ENCODE measurements at places on chromosomes 5 and 9.

DNA sequence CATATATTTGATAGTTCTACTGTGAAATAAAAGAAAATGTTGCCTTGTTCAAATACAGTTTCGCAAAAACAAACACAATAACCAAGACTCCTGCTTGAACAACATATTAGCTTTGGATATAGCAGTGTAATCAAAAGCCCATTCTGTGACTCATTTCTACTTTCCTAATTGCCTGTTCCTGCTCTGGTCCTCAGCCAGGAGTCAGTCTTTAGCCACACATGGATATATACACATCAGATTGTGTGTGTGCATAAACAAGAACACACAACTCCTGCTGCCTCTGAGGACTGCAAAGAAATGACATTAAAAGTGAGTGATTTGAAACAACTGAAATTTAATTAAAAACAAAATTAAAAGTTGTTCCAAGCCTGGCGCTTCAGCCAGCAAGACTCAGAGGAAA, 334.8 kb downstream of the TRIM32 start:
- H3K4me3 ChIP-seq, result no peak overlapping the region
- H3K4me1 ChIP-seq, result no peaks in the 10 kb centered on the region
- DNase-seq, result no peak

GRCh38 chr5:7391215-7391614, 4.7 kb upstream of the ADCY2 start:
- no peak overlapping the region for H3K27ac ChIP-seq
- H3K4me1 ChIP-seq, result no peaks in the 10 kb centered on the region
- no peaks in the 10 kb centered on the region for H3K36me3 ChIP-seq
- no peak overlapping the region for H3K4me3 ChIP-seq
- H3K27me3 ChIP-seq, result no peaks in the 10 kb centered on the region

GRCh38 chr5:1761453-1761755, 38.2 kb downstream of the MRPL36 start:
- no peak overlapping the region for H3K27ac ChIP-seq
- no peak for DNase-seq
- H3K4me3 ChIP-seq, result no peak overlapping the region

DNA sequence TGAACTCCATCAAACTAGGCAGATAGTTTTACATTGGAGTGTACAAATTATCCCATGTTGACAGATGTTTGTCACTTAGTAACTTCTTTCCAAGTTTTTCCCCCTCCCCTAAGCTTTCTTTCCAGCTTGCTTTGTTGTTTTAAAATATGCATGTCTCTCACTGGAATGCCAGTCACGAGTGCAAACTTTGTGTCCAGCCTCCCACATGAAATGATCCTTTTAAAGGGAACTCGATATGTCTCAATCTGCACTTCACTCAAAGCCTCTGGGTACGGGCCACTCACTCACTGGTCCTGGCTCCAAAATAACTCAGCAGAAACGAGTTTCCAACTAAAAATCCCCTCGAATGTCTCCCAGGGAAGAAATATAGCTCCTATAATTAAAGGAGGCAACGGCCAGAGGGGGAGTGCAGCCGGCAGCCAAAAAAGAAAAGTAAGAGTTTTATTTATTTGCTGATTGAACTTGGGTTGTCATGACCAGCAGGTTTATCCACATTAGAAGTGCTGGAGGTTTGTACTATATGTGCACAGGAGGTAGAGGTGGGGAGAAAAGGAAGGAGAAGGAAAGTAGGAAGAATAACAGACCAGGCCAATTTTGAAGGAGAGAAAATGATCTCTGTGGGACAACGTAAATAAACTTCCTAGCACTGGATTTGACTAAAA, 17.5 kb downstream of the NR2F1 start:
- H3K4me1 ChIP-seq, result peaks cover 20% of the 10 kb centered on the region
- H3K36me3 ChIP-seq, result no peaks in the 10 kb centered on the region
- H3K27me3 ChIP-seq, result no peaks in the 10 kb centered on the region
- no peak for DNase-seq
- no peak overlapping the region for H3K4me3 ChIP-seq

DNA sequence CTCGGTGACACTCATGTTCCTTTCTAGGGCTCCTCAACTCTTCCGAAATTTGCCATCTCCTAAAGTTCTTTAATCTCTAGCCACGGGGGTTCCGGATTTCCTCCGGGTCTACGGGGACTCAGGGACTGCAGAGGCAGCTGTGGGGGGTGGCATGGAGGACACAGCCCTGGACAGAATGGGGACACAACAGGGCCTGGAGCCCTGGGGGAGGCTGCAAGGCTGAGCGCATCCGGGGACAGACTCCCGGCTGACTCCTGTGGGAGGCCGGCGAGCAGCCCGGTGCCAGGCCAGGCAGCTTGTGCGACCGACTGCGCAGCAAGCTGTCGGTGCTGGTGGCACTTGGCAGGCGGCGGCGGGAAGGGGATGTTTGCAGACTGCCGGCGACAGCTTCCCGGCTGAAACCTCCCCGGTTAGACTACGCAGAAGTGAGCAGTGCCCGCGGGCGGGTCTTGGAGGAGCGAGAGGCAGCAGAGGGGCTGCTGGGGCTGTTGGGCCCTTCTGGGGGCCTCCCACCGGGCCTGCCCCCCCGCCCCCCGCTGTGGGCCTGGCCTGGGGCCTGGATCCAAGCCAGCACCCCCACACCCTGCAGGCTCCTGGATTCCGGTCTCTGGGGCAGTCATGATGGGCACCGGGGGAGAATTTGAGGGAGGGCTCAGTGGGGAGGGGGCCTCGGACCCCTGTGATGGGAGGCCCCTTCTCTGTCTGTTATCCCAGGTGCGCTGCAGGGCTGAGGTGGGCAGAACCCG, 28.7 kb upstream of the UBAC1 start:
- DNase-seq, result no peak
- H3K36me3 ChIP-seq, result no peaks in the 10 kb centered on the region
- H3K27ac ChIP-seq, result no peak overlapping the region
- H3K4me3 ChIP-seq, result peak overlapping the region; percentile 19

GRCh38 chr5:60492958-60493357, 207.0 kb downstream of the DEPDC1B start:
- no peaks in the 10 kb centered on the region for H3K27me3 ChIP-seq
- no peak for DNase-seq
- H3K36me3 ChIP-seq, result no peaks in the 10 kb centered on the region
- H3K27ac ChIP-seq, result no peak overlapping the region
- H3K4me1 ChIP-seq, result no peaks in the 10 kb centered on the region

GRCh38 chr9:135186248-135187164, 99.0 kb downstream of the OLFM1 start:
- no peaks in the 10 kb centered on the region for H3K36me3 ChIP-seq
- no peak for DNase-seq
- no peak overlapping the region for H3K27ac ChIP-seq
- H3K27me3 ChIP-seq, result peaks cover 7% of the 10 kb centered on the region

DNA sequence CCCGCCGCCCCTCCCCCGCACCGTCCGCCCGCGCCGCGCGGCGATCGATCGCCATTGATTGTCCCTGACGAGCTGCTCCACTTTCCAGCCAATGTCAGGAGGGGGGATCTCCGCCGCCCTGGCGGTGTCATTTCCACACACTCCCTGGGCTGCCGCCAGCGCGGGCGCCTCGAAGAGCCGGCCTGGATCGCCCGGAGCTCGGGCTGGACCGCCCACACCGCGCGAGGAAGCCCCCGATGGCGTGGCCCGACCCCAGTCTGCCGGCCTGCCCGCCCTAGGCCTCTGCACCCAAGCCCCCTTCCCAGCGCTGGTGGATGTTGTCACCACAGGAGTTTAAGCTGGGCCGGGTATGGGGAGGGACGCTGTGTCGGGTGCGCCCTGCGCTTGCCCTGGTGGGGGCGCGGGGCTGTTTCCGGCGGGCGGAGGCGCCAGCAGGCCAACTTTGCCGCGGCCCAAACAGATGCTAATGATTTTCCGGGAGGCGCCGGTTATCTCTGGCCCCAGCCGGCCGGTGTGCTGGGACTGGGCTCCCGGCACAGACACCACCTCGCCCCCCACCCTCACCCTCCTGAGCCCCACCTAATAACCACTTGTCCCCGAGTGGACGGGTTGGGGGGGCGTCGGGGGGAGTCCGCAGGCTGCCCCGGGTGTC, 10.6 kb upstream of the CXXC5 start:
- peaks cover 53% of the 10 kb centered on the region for H3K4me1 ChIP-seq
- no peak for DNase-seq
- peak overlapping the region; percentile 51 for H3K4me3 ChIP-seq
- peak overlapping the region; percentile 91 for H3K27ac ChIP-seq

DNA sequence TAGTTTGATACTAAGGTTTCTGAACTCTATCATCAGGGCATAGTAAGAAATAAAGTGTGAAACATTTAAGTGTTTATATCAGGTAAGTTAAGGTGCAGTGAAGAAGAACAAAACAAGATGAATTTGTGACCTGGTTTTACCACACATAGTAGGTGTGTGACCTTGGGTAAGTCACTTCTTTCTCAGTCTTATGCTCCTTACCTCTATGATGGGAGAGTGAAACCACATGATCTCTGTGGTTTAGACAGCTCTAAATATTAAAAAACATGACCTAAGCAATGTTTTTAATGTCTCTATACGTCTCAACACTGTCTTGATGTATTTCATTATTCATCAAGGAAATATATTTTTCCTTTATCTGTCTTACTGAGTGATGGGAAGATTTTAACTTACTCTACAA, 629.6 kb upstream of the DMAC1 start:
- H3K27ac ChIP-seq, result no peak overlapping the region
- H3K4me1 ChIP-seq, result no peaks in the 10 kb centered on the region
- DNase-seq, result no peak
- no peak overlapping the region for H3K4me3 ChIP-seq
- no peaks in the 10 kb centered on the region for H3K36me3 ChIP-seq

DNA sequence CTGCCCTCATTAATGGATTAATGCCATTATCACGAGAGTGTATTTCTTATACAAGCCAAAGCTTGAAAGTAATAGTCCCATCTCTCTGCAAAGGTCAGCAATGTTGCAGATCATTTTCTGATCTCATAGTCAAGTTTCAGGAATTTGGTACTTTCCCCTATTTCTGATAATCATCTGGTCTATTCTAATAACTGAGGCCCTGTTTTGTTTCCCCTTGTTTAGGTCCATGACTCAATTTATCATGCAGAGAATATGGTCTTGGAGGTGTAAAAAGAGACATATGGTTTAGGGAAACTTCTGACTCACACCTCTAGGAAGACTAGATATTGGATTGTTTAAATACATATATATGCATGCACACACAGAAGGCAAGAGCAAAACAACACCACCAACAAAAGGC, 339.3 kb upstream of the NUDT12 start:
- no peak overlapping the region for H3K4me3 ChIP-seq
- H3K27me3 ChIP-seq, result no peaks in the 10 kb centered on the region
- H3K4me1 ChIP-seq, result no peaks in the 10 kb centered on the region

DNA sequence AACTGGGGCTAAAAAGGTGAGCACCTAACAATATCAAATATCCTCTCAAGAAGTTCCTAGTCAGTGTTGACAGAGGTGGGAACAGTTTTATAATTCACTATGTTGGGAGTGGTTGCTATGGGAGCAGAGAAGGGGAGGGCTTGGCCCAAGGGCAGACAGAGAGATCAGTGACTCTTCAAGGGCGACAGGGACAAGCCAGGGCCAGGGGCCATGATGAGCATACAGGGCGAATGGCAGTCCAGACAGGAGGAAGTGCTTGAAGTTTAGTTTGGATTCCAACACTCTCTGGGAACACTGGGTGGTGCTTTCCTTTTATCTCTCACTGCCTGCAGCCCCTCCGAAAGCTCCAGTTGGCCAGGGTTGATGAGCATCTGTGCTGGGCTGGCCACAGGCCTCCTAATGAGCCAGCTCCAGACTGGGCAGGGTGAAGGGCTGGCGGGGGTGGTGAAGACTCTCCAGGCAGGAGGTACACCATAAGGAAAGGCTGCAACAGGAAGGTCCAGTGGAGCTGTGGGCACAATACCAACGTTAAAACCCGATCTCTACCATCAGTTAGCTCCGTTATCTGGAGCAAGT, 111.3 kb downstream of the TMEM174 start:
- no peaks in the 10 kb centered on the region for H3K36me3 ChIP-seq
- H3K4me1 ChIP-seq, result peaks cover 23% of the 10 kb centered on the region
- no peak overlapping the region for H3K27ac ChIP-seq
- DNase-seq, result no peak

- no peak for DNase-seq
- no peaks in the 10 kb centered on the region for H3K27me3 ChIP-seq
- H3K36me3 ChIP-seq, result no peaks in the 10 kb centered on the region
- H3K4me3 ChIP-seq, result peak overlapping the region; percentile 74
- peaks cover 34% of the 10 kb centered on the region for H3K4me1 ChIP-seq
- H3K27ac ChIP-seq, result peak overlapping the region; percentile 93
Observed at GRCh38 chr9:89605465-89606048, 745 bp downstream of the GADD45G start.

DNA sequence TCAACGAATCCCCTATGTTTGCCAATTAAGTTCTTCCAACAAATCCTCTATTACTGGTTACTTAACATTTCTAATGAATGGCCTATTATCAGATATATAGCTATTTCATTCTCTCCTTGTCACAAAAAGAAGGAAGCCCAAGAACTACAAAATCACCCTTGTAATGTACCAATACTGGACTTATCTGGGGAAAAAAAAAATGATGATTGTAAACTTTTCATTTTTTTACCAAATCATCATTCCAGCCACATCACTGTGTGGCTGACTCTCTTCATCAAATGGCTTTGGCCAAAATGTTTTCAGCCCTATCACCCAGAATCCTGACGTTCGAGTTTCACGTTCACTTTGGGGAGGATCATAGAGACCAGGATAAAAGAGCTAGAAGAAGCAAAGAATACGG, 216.7 kb downstream of the ACTL7B start:
- no peak overlapping the region for H3K27ac ChIP-seq
- no peak overlapping the region for H3K4me3 ChIP-seq
- H3K36me3 ChIP-seq, result no peaks in the 10 kb centered on the region

DNA sequence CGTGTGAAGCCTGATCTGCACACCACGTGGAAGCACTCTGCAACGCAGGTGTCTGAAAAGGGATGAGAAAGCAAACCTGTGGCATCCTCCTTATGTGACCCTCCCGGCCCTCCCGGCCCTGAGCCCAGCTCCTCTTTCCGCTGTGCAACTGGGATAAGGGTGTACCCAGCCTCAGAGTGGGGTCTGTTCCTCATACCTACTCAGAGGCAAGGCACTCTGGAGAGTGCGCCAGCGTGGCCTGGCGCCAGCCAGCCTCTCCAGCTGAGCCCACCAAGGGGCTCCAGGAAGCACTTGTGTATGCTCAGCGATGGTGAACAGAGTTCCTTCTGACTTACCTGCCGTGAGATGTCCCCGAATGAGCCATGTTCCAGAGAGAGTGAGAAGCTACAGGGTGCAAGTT, 102.8 kb downstream of the IRX1 start:
- H3K27ac ChIP-seq, result no peak overlapping the region
- H3K36me3 ChIP-seq, result no peaks in the 10 kb centered on the region
- no peaks in the 10 kb centered on the region for H3K27me3 ChIP-seq
- H3K4me3 ChIP-seq, result no peak overlapping the region
- H3K4me1 ChIP-seq, result no peaks in the 10 kb centered on the region
- no peak for DNase-seq

- no peak overlapping the region for H3K27ac ChIP-seq
- H3K27me3 ChIP-seq, result peaks cover 29% of the 10 kb centered on the region
- H3K4me1 ChIP-seq, result peaks cover 13% of the 10 kb centered on the region
- H3K4me3 ChIP-seq, result no peak overlapping the region
Observed at GRCh38 chr5:88682881-88683361, 200.1 kb downstream of the MEF2C start.

DNA sequence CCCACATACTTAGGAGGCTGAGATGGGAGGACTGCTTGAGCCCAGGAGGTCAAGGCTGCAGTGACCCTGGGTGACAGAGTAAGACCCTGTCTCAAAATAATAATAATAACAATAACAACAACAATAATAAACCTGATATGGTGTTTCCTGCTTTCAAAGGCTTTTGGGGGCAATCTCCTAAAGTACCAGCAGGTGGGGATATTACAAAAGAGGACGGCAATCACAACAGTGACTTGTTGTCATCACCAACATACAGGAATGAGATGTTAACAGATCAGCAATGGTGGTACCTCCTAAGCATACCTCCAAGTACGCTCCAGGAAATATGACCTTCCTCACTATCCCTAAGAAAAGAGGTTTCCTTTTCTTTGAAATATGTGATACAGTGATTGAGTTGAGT, 91.1 kb upstream of the RNF180 start:
- DNase-seq, result no peak
- H3K36me3 ChIP-seq, result no peaks in the 10 kb centered on the region
- no peak overlapping the region for H3K27ac ChIP-seq

Measured in vagina (tissue), 2 donors.